NCI-H2029 treated with DMSO at 0.1 percent for 48 hours (cell line): ENCODE measurements at places on chromosomes 6 and 20.
A peak's percentile ranks its signal among the peaks of the same experiment; 100 is the strongest.

- no peak for DNase-seq
Measured at GRCh38 chr6:88251301-88251700, 85.2 kb upstream of the CNR1 start.

- DNase-seq: peak; percentile 38
Measured at GRCh38 chr6:43181621-43181941, 415 bp upstream of the CUL9 start.

GRCh38 chr6:84853901-84854300 is 89.5 kb upstream of the TBX18 start:
- no peak for DNase-seq

GRCh38 chr6:71349976-71350615 is 61.5 kb downstream of the OGFRL1 start:
- no peak for DNase-seq

DNA sequence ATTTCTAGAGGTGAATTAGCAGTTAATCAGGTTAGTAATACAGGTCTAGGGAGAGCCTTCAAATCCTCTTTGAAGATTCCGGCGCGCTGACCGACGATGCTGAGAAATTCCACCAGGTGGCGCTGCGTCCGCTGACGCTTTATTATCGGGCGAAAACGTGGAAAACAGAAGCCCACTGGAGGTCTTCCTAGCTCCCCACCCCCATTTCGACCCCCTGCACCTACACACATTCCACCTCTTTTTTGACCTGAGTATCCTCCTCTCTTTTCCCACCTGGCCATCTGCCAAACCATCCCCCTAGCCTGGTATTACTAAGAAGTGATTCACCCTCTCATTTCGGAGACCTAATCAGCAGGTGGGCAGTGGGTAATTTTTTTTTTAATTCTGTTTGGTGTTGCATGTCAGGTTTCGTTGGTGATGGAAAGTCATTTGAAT is 65.4 kb upstream of the RIN2 start:
- DNase-seq: peak; percentile 12

- no peak for DNase-seq
Measured at GRCh38 chr6:143583542-143584327, 72.2 kb upstream of the FUCA2 start.

DNA sequence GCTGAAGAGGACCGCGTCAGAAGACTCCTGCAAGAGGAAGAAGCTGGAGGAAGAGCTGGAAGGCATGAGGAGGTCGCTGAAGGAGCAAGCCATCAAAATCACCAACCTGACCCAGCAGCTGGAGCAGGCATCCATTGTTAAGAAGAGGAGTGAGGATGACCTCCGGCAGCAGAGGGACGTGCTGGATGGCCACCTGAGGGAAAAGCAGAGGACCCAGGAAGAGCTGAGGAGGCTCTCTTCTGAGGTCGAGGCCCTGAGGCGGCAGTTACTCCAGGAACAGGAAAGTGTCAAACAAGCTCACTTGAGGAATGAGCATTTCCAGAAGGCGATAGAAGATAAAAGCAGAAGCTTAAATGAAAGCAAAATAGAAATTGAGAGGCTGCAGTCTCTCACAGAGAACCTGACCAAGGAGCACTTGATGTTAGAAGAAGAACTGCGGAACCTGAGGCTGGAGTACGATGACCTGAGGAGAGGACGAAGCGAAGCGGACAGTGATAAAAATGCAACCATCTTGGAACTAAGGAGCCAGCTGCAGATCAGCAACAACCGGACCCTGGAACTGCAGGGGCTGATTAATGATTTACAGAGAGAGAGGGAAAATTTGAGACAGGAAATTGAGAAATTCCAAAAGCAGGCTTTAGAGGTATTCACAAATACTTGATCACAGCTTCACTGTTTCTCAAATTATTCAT is 8.9 kb upstream of the SNRNP48 start:
- no peak for DNase-seq

DNA sequence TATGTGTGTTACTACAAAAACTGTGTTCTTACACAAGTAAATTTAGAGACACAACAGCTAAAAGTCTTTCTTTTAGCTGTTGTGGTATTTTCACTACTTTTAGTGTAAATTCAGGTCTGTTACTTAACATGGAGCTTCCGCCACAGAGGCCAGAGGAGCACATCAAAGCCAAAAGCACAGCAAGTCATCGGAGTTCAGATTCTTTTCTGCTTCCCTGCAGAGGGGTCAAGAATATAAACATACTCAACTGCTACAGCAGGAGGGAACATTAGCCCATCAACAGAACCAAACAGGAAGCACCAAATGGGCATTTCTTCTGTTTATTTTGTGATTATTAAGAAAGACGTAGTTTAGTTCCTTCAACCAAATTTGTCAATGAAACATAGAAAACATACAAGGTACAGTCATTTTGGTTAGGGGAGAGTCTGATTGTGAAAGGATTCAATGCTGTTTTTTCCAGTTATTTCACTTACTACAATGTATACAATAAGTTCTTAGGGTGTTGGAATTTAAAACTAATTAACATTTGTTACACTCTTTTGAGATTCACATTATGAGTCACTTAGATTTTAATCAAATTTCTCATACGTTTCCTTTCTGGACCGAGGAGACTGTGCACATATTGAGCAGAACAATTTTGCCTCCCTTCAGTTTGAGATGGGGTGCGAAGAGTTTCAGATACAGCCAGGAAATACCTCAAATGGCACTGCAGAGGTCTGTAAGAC is 42.8 kb upstream of the DSE start:
- DNase-seq: no peak

- DNase-seq: no peak
Measured at GRCh38 chr6:150897400-150897943, 32.0 kb downstream of the MTHFD1L start.

DNA sequence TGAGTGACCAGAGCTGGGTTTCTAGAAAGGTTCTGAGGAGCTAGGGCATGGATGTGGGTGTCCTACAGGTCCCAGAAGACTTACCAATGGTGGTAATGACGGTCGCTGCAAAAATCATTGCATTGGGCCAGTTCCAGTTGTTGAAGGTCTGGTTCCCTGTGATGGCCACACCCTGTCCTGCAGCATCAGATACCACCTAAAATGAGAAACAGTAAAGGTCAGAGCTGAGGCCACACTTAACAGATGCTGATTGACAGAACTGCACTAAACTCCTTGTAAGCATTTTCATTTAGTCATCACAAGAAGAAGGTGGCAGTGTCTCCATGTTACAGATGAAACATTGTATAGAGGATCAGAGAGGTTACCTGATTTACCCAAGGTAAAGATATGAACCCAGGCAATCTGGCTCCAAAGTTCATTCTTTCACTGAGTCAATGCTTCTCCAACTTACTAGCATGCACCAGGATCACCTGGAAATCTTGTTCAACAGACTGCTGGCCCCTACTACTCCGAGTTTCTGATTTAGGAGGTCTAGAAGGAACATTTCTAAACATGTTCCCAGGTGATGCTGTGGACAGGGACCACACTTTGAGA is 33.4 kb downstream of the KCNK5 start:
- no peak for DNase-seq

DNA sequence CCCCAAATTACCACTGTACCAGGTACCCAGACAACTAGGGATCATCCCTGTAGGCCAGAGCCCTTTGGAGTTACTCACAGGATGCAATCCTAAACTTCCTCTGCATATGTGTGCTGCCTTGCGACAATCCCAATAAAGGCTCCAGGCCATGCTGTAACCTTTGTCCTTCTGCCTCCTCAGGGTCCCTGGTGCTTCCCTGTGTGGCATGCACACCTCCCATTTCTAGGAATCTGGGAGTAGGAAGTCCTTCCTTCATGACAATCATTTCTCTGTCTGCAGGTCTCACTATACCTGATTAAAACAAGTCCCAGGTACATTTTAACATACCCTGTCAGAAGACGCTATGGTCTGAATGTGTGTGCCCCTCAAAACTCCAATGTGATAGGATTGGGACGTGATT is 37.0 kb upstream of the MCUR1 start:
- no peak for DNase-seq

GRCh38 chr20:8568075-8568474 is 436.0 kb downstream of the PLCB1 start:
- DNase-seq: no peak

DNA sequence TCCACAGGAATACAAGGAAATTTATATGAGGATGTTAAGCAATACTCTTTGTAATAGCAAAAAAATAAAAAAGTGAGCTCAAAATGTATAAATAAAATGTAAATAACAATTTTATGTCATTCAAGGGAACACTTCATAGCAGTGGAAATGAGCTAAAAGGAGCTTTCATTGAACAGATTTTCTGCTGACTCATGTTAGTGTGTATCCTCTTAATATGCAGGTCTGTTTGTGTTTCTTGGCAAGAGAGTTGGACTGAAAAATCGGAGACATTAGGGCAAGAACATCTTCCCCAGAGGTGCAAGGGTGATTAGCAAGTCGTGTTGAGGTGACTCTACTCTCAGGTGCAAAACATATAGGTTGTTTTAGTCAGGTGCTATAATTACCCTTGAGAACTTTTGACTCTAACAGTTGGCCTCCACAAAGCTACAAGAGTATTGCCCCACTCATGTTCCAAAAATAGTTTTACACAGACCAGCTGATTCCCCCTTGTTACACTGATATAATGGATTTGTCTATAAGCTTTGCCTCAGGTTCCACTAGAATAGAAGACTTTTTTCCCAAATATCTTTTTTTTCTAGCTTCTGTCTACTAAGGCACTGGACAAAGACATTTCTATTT is 702.9 kb downstream of the TENT5A start:
- no peak for DNase-seq

GRCh38 chr6:160321729-160322505 is 26.3 kb upstream of the SLC22A3 start:
- DNase-seq: no peak

DNA sequence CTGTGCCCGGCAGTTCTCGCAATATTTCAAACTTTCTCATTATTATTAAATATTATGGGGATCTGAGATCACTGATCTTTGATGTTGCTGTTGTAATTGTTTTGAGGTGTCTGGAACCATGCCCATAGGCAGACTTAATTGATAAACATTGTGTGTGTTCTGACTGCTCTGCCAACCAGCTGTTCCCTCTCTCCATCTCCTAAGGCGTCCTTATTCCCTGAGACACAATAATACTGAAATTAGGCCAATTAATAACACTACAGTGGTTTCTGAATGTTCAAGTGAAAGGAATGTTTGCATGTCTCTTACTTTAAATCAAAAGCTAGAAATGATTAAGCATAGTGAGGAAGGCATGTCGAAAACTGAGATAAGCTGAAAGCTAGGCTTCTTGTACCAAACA is 7.6 kb downstream of the MAPK14 start:
- DNase-seq: no peak

DNA sequence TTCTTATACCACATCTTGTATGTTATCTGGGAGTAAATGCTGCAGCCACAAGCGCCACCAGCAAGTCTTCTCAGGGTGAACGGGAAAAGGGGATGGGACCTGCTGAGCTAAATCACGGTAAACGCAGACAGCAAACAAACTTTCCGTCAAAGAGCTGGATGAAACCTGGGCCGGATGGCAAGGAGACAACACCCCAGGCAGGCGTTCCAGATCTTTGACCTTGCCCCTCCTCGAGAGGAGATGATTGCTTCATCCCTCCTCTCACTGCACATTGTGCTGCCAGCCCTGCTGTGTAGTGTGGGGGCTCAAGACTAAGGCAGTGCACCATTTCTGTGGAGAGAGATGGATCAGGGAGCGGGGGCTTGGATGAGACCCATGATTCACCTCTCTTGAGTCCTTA is 9.8 kb downstream of the RAET1E start:
- no peak for DNase-seq

- DNase-seq: no peak
Measured at GRCh38 chr20:53903652-53903987, 166.8 kb downstream of the BCAS1 start.

GRCh38 chr6:48837744-48838143 is 625.3 kb downstream of the MMUT start:
- DNase-seq: no peak

DNA sequence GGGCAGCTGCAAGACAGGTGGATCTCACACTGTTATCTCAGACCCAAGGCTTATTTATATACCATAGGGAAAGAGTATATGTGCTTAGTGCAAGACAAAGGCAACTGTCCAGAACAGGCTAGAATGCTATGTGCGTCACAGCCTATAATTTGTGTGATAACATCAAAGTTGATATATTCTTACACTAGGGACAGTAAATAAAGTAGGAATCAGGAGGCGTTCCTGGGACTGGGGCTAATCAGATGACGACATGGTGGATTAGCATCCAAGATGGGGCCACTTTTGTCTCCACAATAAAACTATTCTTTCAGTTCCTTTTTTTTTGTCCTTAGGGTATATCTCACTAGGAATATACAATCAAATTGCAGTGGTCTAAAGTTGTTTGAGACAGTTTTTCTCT is 54.9 kb upstream of the IER3 start:
- DNase-seq: no peak

GRCh38 chr6:71383901-71384489 is 95.4 kb downstream of the OGFRL1 start:
- no peak for DNase-seq

DNA sequence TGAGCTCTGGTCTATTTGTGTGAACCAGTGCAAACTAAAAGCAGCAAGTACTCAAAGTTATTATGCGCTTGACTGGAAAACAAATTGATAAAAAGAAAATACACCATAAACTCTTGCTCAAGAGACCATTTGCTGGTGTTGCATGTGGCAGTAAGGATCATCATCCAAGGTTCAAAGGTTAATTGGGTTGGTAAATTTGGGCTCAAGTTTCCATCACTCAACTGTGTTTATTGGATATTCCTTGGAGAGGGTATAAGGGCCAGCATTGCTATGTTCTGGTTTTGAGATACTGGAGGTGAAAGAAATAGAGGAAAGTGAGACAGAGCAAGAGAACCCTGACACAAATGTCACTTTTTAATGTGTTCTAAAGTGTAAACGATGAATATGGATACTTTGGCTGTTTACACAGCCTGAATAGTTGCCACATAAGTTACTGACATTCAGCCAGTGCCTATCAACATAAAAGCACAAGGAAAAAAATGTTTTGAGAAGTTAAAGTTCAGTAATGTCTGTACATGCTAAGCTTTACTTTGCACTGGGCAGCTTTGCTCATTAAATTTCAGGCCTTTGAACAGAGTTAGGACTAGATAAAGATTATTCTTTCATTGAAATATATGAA is 736.1 kb downstream of the HDGFL1 start:
- DNase-seq: no peak

- peak; percentile 89 for DNase-seq
Measured at GRCh38 chr6:116451916-116452315, 9.3 kb upstream of the CALHM6 start.

GRCh38 chr6:8434727-8435092 is 635 bp downstream of the SLC35B3 start:
- DNase-seq: peak; percentile 37
